A549 treated with Mapracorat at 1 μM for 4 hours (cell line): ENCODE measurements at places on chromosomes 5 and 9. TPM values are rescaled to one million over a fixed set of nuclear protein-coding genes. Genes with fewer than 3 reads are reported as not detected.

Gene PTTG1
- total RNA-seq = 189 to 307 TPM (median 204 TPM) in 5 replicates

Gene DMGDH
- total RNA-seq = not detected in 5 replicates

Gene LCN12
- 1.0 to 1.9 TPM (median 1.3 TPM) in 5 replicates for total RNA-seq

Gene ZNF658
- total RNA-seq = 1.6 to 2.3 TPM (median 2.0 TPM) in 5 replicates

Gene TMC1
- 0.03 to 0.10 TPM in 2 of 5 replicates, not detected in the others for total RNA-seq

Gene SHROOM1
- total RNA-seq = 7.6 to 13.4 TPM (median 9.2 TPM) in 5 replicates

Gene MAMDC4
- 1.6 to 5.3 TPM (median 3.7 TPM) in 5 replicates for total RNA-seq
